Kidney (tissue), 22 donors: ENCODE measurements at places on chromosomes 2 and 18.

DNA sequence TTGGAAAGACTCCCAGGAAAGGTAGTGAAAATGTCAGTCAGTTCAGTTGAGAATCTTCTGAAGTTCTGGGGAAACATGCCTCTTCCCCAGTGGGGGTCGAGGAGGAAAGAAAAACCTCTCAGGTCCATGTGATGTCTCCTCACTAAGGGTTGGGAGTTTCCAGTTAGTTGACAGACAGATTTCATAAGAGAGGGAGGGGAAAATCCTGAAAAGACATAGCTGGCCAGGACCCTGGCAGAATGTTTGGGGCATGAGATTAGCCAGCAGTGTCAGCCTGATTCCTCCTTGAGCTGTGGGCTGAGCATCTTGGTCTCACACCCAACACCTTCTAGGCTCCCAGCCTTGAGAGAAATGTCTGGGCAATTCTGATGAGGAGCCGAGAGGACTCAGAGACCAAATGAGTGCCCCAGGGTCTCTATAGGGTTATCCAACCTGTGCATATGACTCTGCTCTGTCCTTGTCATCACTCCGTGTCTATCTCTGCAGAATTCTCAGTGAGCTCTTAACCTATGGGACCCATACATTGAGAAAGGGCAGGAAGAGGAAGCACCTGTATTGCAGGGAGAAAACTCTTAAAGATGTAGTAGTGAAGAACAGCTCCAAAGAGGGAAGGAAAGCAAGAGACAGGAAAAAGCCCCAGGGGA, 13.9 kb downstream of the BMP10 start:
- DNase-seq, result no peak

DNA sequence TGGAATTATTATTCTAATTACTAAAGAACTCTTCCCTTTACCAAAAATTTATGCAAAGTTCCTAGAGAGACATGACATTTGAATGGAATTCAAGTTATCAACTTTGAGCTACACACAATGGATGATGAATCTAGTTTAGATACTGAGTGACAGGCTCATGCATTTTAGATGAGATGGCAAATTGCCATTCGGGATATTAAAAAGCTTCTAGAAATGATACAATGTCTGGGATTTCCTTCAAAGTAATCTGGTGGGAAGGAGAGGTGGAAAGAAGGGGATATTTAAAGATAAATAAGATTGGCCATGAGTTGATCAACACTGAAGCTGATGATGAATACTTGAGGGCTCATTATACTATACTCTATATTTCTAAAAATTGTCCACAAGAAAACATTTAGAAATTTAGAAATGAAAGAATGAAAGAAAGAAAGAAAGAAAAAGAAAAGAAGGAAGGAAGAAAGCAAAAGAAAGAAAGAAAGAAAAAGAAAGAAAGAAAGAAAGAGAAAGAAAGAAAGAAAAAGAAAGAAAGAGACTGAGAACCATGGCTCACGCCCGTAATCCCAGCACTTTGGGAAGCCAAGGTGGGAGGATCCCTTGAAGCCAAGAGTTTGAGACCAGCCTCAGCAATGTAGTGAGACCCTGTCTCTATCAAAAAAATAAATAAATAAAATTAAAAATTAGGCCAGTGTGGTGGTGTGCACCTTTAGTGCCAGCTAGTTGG, 62.6 kb upstream of the NEDD4L start:
- DNase-seq, result no peak

DNA sequence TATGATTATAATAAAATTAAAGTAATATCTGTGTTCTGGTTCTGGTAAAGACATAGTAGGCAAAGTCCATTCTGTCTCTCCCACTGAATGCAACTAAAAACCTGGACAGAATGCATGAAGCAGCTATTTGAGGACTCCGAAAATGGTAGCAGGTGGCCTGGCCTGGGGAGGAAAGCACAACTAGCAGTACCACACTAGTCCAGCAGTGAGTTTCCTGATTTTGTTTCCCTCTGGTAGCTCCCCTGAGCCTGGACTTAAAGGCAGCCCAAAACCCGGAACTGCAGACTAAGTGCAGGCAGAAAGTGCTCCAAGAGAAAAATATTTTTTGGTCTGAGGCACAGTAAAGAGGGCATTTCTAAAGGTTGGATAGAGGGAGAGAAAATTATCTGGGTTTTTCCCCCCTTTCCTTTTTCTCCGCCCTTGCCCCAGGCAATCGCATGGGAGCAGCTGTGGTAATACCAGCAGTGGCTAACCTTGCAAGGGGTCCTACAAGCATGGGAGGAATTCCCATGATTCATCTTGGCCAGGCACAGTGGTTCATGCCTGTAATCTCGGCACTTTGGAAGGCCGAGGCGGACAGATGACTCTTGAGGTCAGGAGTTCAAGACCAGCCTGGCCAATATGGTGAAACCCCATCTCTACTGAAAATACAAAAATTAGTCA, 32.3 kb downstream of the ASXL2 start:
- DNase-seq, result no peak

- no peak for DNase-seq
Observed at GRCh38 chr2:225319872-225320271, 79.6 kb upstream of the NYAP2 start.

- no peak for DNase-seq
Observed at GRCh38 chr2:160507046-160507407, 13.4 kb upstream of the RBMS1 start.

GRCh38 chr2:17252258-17252657, 266.0 kb downstream of the RAD51AP2 start:
- no peak for DNase-seq

DNA sequence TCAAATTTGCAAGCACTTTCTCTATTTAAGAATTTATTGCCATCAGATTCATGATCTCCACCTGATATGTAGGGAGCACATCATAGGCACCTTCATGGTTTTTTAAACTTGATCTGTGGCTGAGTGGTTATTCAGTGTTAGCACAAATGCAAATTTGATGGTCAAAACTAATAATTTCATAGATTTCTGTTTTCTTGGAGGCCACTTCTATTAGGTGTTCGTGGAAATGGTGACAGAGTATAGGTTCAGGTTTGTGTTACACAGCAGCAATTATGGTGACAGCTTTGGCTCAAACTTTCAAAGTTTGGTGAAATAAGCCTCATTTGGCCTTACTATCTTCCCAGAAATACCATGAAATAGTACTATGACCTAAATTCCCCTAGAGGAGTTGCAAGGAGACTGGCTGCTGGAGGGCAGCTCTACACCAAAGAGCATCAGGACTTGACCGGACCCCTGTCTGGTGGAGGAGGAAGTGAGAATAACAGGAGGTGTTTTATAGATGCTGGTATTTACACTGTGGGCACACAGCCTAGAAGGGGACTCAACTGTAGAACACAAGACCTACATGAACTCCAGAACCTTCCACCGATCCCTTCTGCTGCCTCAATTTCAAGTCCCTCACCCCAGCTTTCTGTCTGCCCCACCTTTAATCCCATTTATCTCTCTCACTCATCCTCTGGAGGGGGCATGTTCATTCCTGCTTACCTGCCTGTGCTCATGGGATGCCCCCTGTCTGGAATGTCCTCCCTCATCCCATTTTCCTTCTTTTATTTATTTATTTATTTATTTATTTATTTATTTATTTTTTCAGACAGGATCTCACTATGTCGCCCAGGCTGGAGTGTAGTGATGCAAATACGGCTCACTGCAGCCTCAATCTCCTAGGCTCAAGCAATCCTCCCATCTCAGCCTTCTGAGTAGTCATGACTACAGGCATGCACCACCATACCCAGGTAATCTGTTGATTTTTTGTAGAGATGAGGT, 132.9 kb upstream of the SIX2 start:
- no peak for DNase-seq

- no peak for DNase-seq
Observed at GRCh38 chr18:47175283-47175897, 774 bp downstream of the IER3IP1 start.

- no peak for DNase-seq
Observed at GRCh38 chr18:59908799-59909198, 9.0 kb downstream of the PMAIP1 start.

DNA sequence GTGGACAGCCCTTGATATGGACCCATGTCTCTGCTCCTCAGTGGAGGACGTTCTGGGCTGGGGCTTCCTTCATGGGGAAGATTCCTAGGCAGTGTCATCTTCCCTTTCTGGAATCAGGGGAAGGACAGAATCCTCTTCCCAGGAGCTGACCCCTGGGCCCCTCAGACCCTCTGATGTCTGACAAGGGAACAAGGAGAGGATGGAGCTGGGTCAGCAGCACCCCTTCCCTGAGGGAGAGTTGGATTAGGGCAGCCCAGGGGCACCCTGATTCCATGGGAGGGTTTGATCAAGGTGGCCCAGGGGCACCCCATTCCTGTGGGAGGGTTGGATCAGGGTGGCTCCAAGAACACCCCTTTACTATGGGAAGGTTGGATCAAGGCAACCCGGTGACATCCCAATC, 86.5 kb downstream of the ACKR3 start:
- DNase-seq, result no peak

GRCh38 chr2:44582363-44583008, 220.7 kb downstream of the CAMKMT start:
- DNase-seq, result no peak

DNA sequence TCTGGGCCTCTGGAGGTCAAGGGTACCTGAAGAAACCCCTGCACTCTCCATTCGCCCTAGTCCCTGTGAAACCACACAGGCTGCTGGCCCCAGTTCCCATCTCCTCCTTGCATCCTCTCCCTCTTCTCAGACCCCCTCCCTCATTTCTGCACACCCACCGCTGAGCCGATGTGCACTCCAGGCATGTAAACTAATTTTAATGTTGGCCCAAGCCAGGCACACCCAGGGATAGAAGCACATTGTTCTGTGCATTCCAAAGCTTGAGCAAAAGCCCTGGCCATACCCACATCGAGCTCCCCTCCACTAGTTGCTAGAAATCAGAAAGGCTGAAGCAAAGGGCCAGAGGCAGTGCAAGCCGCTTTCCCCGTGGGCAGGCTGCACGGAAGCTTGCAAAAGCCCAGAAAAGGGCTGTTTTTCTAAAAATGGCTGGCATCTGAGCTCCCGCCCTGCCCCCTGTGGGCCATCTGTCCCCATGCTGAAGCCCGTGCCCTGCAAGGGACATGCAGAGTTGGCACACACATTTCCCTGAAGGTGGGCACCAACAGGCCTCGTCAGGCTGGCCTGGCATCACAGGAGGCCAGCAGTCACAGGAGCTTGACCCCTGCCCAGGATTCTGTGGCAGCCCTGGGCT, 181.6 kb downstream of the SMAD7 start:
- DNase-seq, result no peak

GRCh38 chr2:7633566-7634153, 716.4 kb downstream of the RNF144A start:
- DNase-seq, result no peak

- DNase-seq, result no peak
Observed at GRCh38 chr2:240384711-240385450, 50.6 kb upstream of the GPC1 start.
